ENCODE measurements at places on chromosomes 16 and 17.
A peak's percentile ranks its signal among the peaks of the same experiment; 100 is the strongest.

DNA sequence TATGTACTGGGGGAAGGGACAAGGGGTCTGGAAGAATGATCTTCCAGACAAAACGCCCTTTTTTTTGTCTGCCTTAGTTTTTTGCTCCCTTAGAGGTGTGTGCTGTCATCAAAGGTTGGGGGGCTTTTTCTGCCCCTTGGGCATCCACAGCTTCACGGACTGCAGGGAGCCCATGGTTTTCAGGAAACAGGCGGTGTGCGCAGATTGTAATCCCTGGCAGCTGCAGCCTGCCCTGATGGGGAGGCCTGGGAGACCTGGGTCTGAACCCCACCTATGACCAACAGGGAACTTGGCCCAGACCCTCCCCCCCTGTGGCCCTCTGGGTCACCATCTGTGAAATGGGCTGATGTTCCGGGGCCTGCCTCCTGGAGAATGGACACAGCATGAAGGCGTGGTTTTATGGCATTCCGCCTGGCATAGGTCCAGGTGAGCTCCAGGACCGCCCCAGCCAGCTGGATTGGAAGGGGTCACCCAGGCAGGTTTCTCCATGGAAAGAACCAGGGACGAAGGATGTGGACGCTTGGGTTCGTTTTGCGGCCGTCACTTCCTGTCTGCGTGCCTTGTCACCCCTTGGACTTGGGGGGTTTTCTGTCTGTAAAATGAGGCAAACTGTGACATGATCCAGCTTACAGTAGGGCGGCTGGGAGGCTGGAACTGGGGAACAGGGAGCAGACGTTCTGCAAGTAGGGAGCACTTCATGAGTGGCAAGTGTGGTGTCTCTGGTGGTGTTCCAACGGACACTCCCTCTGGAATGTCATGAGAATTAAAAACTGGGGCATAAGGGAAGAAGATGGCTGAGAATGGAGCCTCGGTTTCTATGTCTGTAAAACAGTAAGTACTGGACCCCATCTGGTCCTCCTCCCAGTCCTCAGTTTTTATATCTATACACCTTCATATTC, 1.5 kb downstream of the CPNE2 start:
- no peak for DNase-seq

DNA sequence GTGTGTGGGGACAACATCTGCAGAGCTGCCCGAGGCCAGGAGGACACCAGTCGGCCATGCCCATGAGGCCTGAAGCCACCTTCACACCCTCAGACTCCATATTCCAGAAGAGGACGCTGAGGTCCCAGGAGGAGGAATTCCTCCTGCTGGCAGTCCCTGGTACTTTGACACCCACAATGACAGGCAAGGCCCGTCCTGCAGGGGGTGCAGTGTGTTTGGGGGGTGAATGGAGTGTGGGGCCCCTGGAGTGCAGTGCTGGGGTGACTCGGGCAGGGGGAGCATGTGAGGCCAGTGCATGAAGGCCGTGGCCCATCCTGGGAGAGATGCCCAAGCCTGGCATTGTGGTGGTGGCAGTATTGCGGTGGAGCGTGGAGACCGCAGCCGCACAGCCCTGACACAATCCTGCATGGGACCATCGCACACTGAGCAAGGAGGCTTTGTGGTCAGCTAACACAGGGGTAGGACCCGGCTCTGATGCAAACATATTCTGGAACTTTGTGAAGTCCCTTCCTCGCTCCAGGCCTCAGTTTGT, 52.2 kb downstream of the ZDHHC7 start:
- DNase-seq: no peak

- peak; percentile 38 for DNase-seq
Measured at GRCh38 chr17:80742091-80742490, 197.5 kb downstream of the RPTOR start.

DNA sequence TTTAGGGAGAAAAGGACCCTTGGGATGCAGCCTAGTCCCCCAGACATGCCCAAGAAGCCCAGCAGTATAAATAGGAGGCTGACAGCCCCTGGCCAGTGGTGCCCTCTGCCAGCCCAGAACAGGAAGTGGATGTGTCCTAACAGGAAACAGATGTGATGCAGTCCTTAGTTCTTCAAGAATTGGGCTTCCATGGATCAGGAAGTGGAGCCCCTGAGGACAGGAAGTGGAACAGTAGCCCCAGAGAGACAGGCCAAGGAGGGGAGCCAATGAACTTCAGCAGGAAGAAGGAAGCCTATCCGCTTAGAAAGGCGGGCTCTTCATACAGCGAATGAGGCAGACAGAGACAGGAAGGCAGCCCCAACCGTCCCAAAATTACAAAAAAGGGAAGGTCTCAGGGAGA, 7.2 kb downstream of the CTF1 start:
- no peak for DNase-seq

DNA sequence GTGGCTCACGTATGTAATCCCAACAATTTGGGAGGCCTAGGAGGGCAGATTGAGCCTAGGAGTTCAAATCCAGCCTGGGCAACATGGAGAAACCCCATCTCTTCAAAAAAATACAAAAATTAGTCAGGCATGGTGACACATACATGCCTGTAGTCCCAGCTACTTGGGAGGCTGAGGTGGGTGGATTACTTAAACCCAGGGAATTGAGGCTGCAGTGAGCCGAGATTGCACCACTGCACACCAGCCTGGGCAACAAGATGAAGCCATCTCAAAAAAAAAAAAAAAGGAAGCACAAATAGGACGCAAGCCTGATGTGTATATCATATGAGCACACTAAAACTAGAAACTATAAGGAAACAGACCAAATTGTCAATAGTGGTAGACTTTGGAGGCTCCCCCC, 17.1 kb upstream of the FLCN start:
- DNase-seq: no peak

- no peak for DNase-seq
Measured at GRCh38 chr17:13346996-13347762, 254.6 kb downstream of the HS3ST3A1 start.

GRCh38 chr16:89423681-89424260, 66.6 kb downstream of the ANKRD11 start:
- no peak for DNase-seq

- peak; percentile 65 for DNase-seq
Measured at GRCh38 chr17:75105126-75106080, 4.4 kb upstream of the ARMC7 start.

GRCh38 chr16:83995754-83996153, 27.7 kb downstream of the NECAB2 start:
- DNase-seq: peak; percentile 12

DNA sequence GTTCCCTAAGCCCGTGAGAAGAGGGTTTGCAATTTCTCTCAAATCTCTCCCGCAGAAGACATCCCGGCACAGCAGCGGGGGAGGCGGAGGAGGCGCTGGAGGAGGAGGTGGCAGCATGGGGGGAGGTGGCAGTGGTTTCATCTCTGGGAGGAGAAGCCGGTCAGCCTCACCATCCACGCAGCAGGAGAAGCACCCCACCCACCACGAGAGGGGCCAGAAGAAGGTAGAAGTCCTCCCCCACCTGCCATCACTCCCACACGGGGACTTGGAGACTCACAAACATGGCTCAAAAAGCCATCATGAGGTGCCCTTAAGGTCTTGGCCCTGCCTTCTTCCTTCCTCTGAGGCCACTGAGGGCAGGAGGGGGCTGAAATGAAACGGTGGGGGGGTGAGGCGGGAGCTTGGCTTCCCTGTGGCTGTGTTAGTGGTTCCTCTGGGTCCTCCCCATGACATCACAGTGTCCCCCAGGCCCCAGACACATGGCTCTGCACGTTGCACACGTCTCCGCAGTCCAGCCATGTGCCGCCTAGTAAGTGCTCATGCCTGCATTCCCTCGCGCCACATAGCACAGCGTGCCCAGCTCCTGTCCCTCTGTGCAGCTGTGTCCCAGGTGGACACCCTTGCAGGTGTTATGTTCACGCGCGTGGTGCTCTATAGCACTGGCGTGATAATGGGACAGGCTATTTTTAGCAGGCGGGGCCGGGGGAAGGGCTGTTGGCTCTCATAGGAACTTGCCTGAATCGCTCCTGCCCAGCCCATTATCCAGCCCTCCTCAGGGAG, 6.9 kb downstream of the MLLT6 start:
- no peak for DNase-seq

DNA sequence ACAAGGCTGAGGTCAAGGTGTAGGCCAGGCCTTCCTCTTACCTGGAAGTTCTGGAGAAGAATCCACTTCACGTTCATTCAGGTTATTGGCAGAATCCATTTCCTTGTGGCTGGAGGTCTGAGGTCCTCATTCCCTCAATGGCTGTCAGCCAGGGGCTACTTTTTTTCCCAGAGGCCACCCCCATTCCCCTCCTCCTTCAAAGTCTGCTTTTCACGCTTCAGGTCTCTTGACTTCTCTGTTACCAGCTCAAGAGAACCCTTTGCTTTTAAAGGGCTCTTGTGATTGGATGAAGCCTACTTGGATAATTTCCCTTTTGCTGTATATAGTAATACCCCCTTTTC, 55.1 kb upstream of the LGALS9 start:
- no peak for DNase-seq

DNA sequence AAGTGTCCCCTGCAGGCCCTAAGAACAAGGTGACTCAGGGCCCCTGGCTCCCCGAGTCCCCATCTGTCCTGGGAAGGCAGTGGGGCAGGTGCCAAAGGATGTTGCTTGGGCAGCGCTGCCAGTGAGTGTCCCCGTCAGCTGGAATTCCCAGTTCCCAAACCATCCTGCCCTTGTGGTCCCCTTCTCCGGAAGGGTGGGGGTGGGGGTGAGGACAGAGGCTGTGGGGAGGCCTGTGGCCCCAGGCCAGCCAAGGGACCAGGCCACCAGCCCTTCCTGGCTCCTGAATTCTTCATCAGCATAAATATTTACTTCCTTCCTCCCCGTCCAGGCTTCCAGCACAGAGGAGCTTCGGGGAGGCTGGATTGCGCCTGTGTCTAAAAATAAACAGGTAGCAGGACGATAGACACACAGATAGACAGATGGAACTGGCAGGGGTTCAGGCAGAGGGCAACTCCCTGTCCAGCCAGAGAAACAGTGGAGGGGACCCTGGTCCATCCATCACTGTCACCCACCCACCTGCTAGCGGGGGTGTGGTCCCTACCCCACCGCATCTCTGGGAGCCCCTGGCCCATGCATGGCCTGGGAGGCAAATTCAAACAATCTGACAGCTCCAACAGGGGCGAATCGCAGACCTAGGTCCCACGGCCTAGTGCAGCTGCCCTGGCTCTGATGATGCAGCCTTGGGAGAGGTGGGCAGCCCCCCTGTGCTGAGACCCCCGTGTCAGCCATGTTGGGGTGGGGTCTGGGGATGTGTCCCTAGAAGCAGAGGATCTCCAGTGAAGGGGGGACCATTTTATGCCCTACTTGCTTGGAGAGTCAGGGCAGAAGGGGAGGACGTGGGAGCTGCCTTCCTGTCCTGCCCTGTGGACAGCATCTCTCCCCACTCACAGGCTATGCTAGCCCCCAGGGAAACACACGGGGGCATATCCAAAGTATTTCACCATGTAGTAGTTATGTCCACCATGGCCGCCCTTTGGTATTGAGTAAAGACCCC, 13.2 kb downstream of the GLIS2 start:
- no peak for DNase-seq

- DNase-seq: no peak
Measured at GRCh38 chr16:88062341-88063210, 111.3 kb downstream of the BANP start.

GRCh38 chr17:21674242-21674731, 18.0 kb upstream of the KCNJ18 start:
- DNase-seq: no peak

DNA sequence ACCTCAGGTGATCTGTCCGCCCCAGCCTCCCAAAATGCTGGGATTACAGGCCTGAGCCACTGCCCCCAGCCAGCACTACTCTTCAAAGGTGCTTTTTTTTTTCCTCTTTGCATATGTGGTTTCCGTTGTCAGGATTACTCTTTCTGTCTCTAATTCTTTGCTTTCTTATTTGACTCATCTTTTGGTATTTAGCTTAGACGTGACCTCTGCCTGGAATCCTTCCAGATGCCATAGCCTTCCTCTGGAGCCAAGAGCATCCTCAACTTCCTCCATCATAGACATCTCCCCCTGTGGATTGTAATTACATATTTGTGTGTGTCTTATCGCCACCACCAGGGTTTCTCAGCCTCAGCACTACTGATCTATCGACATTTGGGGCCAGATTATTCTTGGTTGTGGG, 84.4 kb upstream of the XYLT1 start:
- no peak for DNase-seq

DNA sequence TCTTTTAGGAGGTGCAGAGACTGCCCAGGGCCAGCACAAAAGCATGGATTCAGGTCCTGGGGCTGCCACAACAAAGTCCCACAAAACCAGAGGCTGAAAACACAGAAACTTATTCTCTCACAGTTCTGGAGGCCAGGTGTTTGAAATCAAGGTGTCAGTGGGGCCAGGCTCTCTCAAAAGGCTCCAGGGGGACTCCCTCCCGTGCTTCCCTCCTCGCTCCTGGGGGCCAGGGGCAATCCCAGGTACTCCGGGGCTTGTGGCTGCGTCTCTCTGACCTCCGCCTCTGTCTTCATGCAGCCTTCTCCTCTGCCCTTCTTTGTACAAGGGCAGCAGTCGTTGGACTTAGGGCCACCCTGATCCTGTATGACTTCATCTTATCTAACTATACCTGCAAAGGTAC, 8.3 kb upstream of the RBFOX3 start:
- no peak for DNase-seq

DNA sequence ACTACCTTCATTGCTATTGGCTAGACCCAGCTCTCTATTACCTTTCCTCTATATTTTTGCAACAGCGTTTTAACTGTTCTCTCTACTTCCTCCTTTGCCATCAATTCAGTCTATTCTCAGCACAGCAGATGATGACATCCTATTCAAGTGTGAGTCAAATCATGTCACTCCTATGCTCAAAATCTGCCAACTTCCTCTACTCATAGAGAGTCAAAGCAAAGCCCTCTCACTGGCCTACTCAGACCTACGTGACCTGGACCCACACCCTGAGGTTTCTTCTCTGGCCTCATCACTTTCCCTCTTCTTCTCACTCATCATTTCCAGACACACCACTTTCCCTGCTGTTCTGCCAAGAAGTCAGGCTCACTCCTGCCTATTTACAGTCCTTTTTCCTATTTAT, 289.0 kb upstream of the AXIN2 start:
- DNase-seq: no peak

GRCh38 chr16:72905581-72905980, 142.3 kb downstream of the ZFHX3 start:
- DNase-seq: no peak

DNA sequence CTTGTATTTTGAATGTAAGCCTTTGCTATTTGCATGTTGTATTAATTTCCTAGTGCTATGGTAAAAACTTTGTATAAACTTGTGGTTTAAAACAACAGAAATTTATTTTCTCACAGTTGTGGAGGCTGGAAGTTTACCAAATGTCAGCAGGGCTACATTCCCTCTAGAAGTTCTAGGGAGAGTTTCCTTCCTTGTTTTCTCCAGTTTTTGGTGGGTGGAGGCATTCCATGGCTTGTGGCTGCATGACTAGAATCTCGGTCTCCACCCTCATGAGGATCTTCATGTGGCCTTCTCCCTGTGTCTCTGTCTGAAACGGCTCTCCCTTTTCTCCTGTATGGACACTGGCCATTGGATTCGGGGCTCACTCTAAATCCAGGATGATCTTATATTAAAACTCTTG, 482.2 kb upstream of the GOT2 start:
- no peak for DNase-seq

- DNase-seq: peak; percentile 18
Measured at GRCh38 chr17:76623271-76624146, 20.0 kb downstream of the ST6GALNAC1 start.

GRCh38 chr17:773016-773415, 9.1 kb downstream of the GLOD4 start:
- DNase-seq: no peak

- DNase-seq: no peak
Measured at GRCh38 chr17:74749279-74750038, 1.0 kb downstream of the NHERF1 start.

GRCh38 chr16:23615805-23616204, 19.7 kb upstream of the NDUFAB1 start:
- DNase-seq: no peak
